ENCODE measurements at places on chromosomes 2 and 18.

DNA sequence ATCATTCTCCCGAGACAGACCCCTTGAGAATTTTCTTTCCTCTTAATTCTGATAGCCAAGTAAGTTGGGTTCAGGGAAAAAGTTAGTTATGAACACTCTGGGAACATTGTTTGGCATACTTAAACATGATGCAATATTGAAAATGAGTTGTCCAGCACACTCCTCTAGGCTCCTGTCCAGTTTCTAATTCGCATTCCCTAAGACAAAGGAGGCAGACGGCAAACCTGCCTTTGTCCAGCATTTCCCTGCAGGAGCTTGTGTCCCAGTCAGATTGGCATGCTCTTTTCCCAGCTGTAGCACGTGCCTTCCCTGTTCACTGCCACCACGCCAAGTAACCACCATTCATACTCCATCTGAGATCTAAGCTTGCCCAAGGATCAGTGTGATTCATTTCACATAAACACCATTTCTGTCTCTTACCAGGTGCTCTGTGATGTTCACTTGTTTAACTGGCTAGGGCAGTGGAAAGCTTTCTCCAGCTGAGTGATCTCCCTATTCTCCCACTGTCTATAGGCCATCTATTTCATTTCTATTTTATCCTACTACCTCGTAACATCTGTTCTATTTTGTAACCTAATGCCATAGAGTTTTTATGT lies 150.0 kb upstream of the EPB41L3 start:
- no peak overlapping the region for H3K4me3 ChIP-seq
- H3K4me1 ChIP-seq: no peaks in the 10 kb centered on the region
- H3K27me3 ChIP-seq: no peaks in the 10 kb centered on the region
- H3K27ac ChIP-seq: no peak overlapping the region
- no peaks in the 10 kb centered on the region for H3K36me3 ChIP-seq
- DNase-seq: no peak

DNA sequence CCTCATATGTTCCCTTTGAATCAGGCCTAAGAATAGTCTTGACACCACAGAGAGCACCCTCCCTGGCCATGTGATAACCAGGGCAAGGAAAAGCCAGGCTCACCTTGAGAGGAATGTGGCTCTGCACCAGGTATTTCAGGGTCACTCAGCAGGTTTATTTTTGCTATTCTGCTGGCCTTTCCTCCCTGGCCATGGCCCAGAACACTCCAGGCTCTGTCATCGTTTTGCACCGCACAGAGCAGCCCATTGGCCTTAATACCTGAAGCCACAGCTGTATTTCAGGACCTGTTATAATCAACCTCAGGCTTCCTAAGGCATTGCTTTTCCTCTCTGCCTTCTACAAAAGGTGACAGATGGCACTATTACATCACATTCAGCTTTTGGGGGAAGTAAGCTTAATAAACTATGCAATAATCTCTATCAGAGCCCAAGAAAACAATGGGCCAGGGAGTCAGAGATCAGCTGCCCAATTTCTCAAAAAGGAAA lies 668.3 kb downstream of the IRS1 start:
- no peaks in the 10 kb centered on the region for H3K27me3 ChIP-seq
- DNase-seq: no peak
- H3K4me1 ChIP-seq: no peaks in the 10 kb centered on the region
- no peak overlapping the region for H3K4me3 ChIP-seq
- no peaks in the 10 kb centered on the region for H3K36me3 ChIP-seq

GRCh38 chr2:37775908-37776250 lies 104.4 kb upstream of the CDC42EP3 start:
- DNase-seq: no peak
- no peaks in the 10 kb centered on the region for H3K36me3 ChIP-seq

DNA sequence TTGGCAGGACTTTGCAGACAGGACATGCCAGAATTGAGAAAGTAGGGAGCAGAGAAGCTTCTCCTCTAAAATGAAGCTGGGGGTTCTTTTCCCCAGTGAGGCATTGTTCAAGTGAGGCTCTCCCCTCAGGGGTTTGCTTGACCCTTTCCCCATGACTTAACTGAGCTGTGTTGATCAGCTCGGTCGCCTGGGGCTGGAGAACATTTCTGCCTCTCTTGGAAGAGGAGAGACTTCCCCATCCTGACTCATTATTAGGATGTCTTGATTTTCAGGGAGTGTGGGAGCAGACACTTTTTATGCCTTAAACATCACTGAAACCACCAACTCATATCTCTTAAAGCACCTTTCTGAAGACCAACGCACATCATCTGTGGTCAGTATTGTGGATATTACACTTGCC lies 27.9 kb upstream of the GLI2 start:
- no peaks in the 10 kb centered on the region for H3K4me1 ChIP-seq
- no peak overlapping the region for H3K4me3 ChIP-seq
- H3K27me3 ChIP-seq: no peaks in the 10 kb centered on the region
- H3K27ac ChIP-seq: no peak overlapping the region
- no peaks in the 10 kb centered on the region for H3K36me3 ChIP-seq

- DNase-seq: no peak
- no peak overlapping the region for H3K4me3 ChIP-seq
- H3K36me3 ChIP-seq: no peaks in the 10 kb centered on the region
- H3K27ac ChIP-seq: no peak overlapping the region
Measured at GRCh38 chr2:37367984-37368383, 23.6 kb downstream of the QPCT start.

All from Karpas-422 (cell line).